Heart right ventricle (tissue), 16 donors: ENCODE measurements at places on chromosomes 2 and 18. TPM values are rescaled to one million over a fixed set of nuclear protein-coding genes. Genes with fewer than 3 reads are reported as not detected.
A peak's percentile ranks its signal among the peaks of the same experiment; 100 is the strongest.

The SCN3A gene
- total RNA-seq: 0.70 TPM

GRCh38 chr2:173625315-173625714, 270.6 kb downstream of the CDCA7 start:
- no peaks in the 10 kb centered on the region for H3K27me3 ChIP-seq
- no peak overlapping the region for H3K4me3 ChIP-seq
- no peak overlapping the region for H3K27ac ChIP-seq
- no peaks in the 10 kb centered on the region for H3K4me1 ChIP-seq

DNA sequence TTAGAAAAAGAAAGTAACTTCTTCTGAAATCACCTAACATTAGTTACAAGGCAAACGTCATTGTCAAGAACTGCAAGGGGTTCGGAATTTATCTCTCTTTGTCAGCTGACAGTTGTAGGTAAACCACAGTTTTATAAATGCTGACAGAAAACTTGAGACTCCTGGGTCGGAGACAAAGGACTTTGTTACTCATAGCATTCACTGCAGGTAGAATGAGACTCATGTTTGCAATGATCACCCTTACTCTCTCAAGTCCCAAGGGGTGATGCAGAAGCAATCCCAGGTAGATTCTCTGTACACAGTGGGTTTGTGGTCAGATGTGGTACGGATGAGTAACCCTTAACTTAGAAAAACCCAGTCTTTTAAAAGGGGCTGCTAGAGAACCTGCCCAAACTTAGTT, 757.8 kb downstream of the TRIB2 start:
- no peak for DNase-seq
- H3K4me3 ChIP-seq: no peak overlapping the region
- H3K36me3 ChIP-seq: no peaks in the 10 kb centered on the region
- no peaks in the 10 kb centered on the region for H3K4me1 ChIP-seq
- H3K27ac ChIP-seq: no peak overlapping the region
- no peaks in the 10 kb centered on the region for H3K27me3 ChIP-seq

DNA sequence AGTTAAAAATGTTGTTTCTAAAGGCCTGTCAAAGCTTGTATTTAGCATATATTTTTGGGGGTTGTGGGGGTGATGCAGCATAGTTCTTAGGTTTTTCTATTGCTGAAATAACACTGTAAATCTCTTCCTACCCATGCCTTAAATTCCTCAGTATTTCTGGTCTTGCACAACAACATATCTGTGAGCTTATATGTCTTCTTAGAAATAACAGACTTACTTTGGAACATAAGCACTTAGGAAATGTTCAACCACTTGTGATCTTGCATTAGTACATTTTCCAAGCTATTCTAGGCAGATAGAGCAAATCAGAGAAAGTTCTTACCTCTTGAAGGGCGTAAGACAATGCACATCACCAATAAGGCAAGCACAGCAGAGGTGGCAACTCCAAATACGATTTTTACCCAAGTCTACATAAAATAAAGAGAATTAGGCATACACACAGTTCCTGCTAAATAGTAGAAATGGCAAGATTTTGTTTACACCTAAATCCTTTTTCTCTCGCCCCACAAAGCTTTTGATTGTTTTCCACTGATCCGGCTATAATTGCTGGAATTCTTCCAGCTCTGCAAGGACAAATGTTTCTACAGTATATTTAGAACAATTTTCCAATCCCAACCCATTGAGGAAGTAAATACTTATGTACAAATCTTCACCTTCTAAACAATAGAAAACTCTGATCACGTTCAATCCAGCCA, 512 bp downstream of the FAP start:
- H3K36me3 ChIP-seq: no peaks in the 10 kb centered on the region
- peak overlapping the region; percentile 57 for H3K27ac ChIP-seq
